ENCODE measurements at places on chromosomes 1 and 21.

DNA sequence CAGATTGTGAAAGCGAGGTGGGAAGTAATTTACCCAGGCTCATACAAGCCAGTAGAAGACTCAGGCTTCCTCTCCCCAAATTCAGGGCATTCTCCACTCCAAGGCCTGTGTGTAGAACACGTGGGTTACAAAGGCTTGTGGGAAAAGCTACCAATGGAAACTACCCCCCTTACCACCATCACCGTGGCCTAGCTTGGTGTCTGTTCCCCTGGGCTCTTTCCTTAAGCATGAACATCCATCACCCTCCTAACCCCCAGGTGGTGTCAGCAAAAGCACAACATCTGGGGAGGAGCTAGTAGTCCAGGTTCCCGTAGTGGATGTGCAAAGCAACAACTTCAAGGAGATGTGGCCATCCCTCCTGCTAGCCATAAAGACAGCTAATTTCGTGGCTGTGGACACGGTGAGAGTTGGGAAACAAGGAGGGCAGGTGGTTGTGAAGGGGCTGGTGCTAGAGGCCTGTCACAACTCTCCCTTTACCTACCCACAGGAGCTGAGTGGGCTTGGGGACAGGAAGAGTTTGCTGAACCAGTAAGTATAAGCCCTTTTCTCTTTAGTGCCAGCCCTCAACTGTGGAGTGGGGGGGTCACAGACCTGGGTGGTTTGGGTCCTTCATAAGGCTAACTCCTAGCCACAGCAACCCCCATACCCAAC, 701 bp upstream of the MUTYH start:
- DNase-seq: peak; percentile 6

GRCh38 chr1:98556521-98557158, 104.9 kb upstream of the SNX7 start:
- DNase-seq: no peak

DNA sequence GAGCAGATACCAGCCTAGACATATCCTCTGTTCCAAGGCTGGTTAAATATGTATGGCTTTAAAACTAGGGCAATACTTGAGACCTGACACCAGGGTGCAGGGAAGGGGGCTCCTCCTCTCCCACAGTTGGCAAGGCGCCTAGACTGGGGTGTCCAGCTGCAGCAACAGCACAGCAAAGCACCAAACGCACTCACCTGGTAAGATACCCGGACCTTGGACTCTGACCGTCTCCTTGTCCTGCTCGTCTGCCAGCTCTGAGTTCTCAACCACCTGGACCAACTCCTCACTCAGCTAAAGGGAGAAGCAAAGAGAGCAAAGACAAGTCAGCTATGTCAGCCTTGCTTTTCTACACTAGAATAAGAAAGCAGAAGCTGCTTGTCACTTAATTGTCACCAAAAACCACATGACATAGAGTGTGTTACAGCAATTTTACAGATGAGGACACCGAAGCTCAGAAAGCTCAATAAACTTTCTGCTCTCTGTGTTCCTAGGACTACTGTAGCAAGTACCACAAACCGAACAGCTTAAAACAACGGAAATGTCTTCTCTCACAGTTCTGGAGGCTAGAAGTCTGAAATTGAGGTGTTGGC, 4.4 kb downstream of the PACC1 start:
- no peak for DNase-seq

- DNase-seq: no peak
Observed at GRCh38 chr1:208515129-208515528, 270.9 kb upstream of the PLXNA2 start.

GRCh38 chr1:18149027-18149641, 41.5 kb downstream of the IGSF21 start:
- DNase-seq: no peak

GRCh38 chr1:28565726-28566125, 12.8 kb downstream of the TRNAU1AP start:
- no peak for DNase-seq

DNA sequence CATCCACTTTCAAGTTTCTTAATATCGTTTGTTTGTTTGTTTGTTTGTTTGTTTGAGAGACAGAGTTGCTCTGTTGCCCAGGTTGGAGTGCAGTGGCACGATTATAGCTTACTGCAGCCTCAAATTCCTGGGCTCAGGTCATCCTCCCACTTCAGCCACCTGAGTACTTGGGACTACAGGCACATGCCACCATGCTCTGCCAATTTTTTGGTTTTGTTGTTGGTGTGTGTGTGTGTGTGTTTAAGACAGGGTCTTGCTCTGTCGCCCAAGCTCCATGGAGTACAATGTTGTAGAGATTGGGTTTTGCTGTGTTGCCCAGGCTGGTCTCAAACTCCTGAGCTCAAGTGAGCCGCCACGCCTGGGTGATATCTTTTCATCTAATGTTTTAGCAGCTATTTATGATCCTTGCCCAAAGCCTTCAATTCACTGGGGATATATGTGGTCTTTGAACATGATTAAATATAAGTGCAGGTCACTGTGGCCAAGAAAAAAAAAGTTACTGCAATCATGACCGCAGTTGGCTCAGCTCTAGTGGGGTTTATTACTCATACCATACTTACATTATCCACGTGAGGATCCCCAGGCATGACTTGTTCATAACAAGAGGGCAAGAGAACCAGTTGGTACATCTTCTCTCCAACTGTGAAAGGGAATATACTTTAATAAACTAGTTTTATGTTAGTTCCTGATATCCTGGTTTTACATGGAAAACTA, 8.0 kb downstream of the RRP1B start:
- DNase-seq: no peak

- no peak for DNase-seq
Observed at GRCh38 chr21:38229260-38229877, 27.4 kb upstream of the KCNJ15 start.

DNA sequence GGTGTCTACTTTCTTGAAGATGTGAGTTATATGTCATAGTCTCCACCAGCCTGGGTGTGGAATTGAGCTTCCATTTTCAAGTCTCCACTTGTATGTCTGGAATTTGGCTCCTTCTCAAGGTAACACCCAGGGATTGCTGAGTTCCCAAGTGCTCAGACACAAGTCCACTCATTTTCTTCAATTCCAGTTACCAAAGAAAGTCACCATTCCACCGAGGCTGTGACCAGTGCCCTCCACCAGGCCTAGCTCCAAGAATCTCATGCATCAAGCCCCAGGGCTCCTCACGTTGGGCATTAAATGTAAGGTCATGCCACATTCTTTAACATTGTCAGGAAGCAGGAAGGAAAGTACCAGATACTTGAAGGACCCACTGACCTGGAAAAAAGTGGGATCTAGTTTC, 2.4 kb upstream of the RAB4A start:
- DNase-seq: no peak

DNA sequence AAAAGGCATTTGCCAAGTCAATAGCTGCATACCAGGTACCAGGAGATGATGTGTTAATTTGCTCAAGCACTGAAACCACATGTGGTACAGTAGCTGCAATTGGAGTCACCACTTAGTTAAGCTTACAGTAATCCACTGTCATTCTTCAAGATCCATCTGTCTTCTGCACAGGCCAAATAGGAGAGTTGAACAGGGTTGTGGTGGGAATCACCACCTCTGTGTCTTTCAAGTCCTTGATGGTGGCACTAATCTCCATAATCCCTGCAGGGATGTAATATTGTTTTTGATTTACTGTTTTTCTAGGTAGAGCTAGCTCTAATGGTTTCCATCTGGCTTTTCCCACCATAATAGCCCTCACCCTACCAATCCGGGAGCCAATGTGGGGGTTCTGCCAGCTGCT, 91.9 kb downstream of the FCRL5 start:
- DNase-seq: no peak

DNA sequence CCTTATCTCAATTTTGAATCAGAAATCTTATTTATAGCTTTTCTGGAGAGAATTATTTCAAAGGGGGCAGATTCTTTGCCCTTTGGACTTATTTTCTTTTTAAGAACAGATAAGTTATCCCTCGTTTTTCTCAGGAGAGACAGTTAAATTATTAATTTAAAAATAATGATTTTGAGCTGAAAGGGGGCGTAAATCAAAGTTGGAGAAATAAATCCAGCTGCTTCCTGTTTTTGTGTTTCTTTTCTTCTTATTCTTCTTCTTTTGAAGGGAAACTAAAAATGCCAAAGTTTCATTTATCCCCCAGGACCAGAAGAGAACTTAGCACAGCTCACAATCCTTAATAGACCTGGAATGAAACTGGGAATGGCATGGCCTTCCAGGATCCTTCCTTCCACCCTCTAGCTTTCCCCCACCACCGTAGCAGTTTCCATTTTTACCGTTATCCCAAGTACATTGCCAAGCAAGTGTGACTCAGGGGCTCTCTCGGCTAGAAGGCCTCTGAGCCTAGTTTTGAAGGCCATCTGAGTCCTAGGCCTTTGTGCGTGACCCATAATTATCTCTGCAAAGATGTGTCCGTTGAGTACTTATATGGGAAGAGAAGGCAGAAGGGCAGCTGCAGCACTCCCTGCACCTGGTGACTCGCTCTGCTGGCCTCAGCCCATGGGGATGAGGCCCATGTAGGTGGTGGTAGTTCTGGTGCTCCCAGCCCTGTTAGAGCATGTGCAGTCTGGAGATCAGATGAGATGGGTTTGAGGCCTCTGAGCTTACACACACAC, 181.7 kb downstream of the ROR1 start:
- no peak for DNase-seq

DNA sequence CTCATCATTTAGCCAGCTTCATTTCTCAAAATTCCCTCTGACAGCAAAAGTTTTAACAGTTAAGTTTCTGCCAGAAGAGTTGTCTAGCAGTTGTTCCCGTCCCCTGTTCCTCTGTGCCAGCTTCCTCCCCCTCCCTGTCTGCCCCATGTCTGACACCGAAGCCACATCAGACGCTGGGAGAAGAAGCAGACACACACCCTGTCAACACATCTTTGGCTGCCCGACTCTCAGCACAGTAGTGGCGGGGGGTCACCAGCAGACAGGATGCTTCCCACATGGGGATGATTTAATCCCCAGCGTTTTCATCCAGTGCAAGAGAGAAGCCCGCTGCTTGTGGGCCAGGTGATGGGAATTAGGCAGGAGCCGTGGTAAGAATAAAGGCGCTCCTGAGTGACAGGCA, 379.4 kb upstream of the RUNX1 start:
- DNase-seq: peak; percentile 25

DNA sequence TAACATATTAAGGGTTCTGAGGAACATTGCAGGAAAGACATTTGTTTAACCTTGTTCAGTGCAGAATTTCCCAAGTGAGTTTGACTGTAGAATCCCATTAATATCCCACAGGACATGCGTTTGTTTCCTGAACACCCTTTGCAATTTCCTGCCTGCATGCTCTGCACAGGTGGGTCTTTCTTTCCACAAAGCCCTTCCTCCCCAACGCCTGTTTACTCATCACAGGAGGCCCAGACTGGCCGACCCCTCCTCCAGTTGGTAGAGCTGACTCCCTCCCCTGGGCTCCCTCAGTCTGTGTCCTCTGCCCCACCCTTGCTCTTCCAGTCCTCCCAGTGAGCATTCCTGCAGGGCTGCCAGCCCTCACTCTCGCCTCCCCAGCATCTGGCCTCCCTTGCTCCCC, 47.5 kb upstream of the CTPS1 start:
- no peak for DNase-seq

- DNase-seq: no peak
Observed at GRCh38 chr1:34549199-34549598, 205.6 kb upstream of the GJB5 start.

GRCh38 chr1:156690675-156691036, 13.4 kb upstream of the NES start:
- DNase-seq: no peak

GRCh38 chr1:55047611-55048010, 8.3 kb downstream of the PCSK9 start:
- no peak for DNase-seq

DNA sequence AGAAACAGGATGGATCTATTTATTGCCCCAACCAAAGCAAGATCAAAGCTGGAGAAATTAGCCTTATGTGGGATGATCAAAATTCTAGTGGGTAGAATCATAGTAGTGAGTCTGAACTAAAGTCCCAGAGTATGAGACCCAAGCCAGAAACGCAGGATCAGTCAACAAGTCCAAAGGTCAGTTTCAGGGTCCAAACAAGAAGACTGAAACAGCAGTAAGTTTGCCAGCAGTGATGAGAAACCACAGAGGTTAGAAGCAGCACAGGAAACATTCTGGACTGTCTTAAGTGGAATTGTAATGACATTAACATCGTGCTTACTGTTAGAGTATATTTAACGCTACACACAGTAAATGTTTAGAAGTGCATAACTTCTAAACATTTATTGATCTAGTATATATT, 251.0 kb downstream of the LRRIQ3 start:
- no peak for DNase-seq

DNA sequence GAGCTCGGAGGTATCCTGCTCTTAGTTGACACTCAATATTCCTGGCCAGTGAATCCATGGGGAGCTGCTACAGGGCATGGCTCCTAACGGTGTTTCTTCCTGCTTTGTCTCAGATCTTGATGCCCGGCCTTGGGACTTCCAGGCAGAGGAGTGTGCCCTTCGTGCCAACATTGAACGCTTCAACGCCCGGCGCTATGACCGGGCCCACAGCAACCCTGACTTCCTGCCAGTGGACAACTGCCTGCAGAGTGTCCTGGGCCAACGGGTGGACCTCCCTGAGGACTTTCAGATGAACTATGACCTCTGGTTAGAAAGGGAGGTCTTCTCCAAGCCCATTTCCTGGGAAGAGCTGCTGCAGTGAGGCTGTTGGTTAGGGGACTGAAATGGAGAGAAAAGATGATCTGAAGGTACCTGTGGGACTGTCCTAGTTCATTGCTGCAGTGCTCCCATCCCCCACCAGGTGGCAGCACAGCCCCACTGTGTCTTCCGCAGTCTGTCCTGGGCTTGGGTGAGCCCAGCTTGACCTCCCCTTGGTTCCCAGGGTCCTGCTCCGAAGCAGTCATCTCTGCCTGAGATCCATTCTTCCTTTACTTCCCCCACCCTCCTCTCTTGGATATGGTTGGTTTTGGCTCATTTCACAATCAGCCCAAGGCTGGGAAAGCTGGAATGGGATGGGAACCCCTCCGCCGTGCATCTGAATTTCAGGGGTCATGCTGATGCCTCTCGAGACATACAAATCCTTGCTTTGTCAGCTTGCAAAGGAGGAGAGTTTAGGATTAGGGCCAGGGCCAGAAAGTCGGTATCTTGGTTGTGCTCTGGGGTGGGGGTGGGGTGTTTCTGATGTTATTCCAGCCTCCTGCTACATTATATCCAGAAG, 16.7 kb downstream of the ALX3 start:
- DNase-seq: peak; percentile 63

DNA sequence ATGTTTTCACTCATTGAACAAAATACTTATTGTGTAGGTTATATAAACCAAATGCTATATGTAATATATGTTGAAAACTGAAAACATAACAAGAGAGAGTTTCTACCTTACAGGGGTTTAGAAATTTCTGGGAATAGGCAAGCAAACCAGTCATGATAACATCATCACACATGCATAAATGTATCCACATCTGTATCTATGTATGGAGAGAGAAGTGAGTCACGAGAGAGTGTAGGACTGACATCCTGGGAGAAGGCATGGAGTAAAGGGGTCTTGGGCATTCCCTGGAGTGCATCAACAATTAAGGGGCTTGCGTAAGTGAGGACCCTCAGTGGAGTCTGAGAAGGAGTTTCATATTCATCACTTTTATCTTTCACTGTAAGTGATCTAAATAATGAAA, 65.5 kb downstream of the PCNX2 start:
- DNase-seq: no peak

Data from CD4-positive, alpha-beta T cell treated with Interleukin-15 for 4 hours (primary cell).